NCI-H1417 treated with DMSO at 0.1 percent for 48 hours (cell line): ENCODE measurements at places on chromosomes 12 and 14.

- DNase-seq: no peak
Measured at GRCh38 chr14:39302124-39302810, 68.6 kb downstream of the MIA2 start.

GRCh38 chr12:80356097-80356496 lies 87.9 kb upstream of the PTPRQ start:
- DNase-seq: no peak

DNA sequence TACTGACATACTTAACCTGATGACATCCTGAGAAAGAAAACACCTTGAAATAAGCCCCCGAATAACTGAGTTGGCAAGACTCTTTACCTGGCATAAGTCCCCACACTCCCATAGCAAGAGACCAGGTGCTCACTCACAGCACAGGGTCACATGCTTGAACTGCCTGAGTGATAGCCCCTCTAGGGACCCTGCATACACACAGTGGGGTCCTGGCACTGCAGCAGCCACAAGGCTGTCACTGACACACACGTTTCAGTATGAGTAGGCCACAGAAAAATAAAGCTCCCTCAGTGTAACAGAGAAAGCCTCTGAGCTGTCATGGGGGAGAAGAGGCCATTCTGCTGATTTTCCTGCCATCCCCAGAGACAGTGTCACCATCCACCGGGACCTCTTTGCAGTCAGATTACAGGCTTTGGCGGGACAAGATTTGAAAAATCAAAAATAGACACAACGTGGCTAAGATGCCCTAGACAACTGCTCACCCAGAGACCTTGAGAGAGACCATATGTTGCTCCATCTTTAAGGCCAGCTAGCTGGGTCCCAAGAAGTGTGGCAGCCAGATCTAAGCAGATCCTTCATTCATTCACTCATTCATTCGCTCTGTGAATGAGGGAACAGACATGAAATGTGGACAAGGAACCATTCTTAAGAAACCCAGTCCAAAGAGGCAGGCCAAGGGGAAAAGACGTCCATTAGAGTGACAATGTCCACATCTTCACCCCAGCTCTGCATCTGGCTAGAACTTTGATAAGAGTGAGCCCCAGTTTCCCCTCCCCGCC lies 1.6 kb downstream of the SCARB1 start:
- DNase-seq: no peak

- DNase-seq: no peak
Measured at GRCh38 chr14:54894995-54895394, 7.6 kb downstream of the GCH1 start.

DNA sequence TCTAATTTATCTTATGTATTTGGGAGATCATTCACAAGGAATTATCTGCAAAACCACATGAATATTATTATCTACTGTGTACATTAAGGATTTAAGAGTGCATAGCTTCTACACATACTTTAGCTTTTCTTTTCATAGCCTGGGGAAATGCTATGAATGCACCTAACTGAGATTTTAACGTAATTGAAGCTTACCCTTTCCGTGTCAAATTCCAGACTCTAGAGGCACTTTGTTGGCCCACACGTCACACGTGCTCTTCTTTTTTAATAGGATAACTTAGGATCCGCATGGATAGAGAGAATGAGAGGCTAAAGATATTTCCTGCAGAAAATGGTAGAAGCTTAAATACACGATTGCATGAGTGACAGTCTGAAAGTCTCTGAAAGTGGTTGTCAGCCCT lies 481.1 kb downstream of the PCNX1 start:
- DNase-seq: no peak

DNA sequence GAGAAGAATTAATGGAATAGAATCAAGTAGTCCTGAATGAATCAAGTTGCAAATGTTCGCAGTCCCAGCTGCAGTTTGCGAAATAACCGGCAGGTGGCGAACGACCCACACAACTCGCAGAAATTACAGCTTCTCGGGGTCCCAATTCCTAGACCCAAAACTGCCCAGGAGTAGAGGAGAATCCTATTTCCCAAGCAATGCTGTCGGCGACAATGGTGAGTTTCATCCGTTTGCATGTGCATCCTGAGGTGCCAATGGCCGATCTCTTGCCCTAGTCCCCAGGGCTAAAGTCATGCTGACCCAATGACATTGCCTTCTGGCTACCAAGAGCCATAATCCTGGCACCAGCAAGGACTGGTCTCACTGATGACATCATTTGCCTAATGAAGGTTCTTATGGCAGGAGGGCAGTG lies 8.5 kb upstream of the ASCL1 start:
- peak; percentile 55 for DNase-seq

DNA sequence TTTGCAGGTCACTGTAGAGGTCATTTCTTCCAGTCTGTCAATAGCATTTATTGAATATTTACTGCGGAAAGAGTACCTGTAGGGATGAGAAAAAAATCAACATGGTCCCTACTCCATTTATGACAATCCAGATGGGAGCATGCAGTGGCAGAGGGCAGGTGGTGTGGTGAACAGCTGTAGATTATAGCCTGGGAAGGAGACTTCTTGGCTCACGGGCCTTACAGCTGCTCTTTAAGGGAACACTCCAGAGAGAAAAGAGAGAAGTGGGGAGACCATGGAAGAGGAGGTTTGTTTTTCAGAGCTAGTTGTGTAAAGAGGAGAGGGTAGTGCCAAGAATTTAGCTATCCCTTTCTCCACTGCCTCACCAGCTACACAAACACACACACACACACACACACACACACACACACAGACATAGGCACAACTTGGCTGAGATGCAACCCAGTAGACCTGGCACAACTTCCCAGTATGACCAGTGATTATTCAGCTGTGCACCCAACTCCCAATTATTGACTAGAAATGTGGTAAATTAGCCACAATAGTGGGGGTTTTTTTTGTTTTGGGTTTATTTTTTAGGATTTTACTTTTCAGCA lies 41.0 kb downstream of the GPHB5 start:
- peak; percentile 41 for DNase-seq

GRCh38 chr14:42548349-42548748 lies 941.7 kb downstream of the LRFN5 start:
- no peak for DNase-seq

DNA sequence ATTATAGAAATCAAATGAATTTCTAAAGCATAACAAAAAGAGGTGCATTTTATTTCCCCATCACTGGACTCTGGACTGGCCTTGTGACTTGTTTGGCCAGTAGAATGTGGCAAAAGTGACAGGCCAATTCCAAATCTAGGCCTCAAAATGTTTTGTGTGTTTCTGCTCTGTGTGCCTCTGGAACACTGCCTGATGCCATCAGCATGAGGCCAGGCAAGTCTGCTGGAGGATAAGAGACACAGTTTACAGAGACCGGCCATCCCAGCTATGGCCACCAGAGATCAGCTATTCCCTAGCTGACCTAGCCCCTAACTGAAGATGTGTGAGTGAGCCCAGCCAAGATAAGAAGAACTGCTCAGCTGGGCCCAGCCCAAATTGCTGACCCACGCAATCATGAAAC lies 32.9 kb downstream of the ASCL1 start:
- no peak for DNase-seq

GRCh38 chr12:43861015-43861839 lies 25.3 kb downstream of the TMEM117 start:
- no peak for DNase-seq

- peak; percentile 35 for DNase-seq
Measured at GRCh38 chr14:56002342-56002741, 115.9 kb upstream of the PELI2 start.

- no peak for DNase-seq
Measured at GRCh38 chr14:45906257-45906656, 653.3 kb upstream of the MIS18BP1 start.

DNA sequence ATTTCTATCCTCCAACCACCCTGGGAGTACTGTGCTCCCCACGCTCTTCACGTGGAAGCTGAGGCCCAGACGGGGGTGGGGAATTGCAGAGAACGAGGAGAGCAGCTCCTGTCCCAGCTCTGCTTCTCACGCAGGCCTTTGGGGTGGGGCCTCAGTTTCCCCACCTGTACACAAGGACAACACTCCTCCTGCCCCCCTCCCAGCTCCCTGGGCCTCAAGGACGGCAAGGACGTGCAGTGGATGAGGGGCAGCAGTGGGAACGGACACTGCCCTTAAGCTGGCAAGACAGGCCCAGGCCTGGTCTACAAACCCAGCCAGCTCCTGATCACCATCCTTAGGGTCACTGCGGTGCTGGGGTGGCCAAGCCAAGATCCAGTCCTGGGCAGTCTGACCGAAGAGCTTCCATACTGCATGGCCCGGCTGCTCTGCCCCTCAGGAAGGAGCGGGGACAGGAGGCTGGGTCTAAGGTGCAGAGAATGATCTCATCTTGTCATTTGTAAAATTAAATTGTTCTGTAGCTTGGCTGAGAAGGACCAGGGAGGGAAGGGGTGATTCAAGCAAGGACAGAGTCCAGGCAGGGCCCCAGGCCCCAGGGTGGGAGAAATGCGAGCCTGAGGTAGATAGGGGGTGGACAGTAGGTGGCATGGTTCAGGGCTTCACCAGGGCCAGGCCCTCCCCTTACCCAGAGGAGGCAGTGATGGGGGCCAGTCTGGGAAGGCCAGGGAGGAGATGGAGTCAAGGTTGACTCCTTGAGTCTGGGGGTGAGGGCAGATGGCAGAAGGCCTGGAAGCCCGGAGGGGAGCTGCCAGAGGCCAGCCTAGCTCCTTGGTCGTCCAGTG lies 1.3 kb upstream of the CLBA1 start:
- no peak for DNase-seq

DNA sequence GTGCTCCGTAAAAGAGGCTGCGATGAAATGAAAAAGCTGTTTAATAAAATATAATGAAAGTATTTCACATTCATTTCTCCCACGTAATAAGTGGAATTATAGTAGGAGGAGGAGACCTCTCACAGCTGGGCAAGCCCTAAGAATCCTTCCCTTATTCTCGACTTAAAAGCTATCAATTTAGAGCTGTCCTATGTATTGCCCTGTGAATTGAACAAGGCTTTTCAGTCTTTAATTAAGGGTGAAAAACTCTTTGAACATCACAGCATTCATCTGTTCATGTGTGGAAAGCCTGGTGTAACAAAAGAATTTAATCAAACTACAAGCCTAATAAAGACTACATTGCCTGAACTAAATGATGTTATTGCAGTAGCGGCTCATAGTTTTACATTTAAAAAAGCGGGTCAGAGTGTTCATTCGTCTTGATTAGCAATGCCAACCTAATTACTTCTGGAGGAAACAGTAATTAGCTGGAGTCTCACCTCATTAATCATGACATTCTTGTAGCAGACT lies 142.0 kb downstream of the ETNK1 start:
- DNase-seq: no peak

GRCh38 chr12:72276181-72276805 lies 4.1 kb downstream of the TRHDE start:
- DNase-seq: no peak

DNA sequence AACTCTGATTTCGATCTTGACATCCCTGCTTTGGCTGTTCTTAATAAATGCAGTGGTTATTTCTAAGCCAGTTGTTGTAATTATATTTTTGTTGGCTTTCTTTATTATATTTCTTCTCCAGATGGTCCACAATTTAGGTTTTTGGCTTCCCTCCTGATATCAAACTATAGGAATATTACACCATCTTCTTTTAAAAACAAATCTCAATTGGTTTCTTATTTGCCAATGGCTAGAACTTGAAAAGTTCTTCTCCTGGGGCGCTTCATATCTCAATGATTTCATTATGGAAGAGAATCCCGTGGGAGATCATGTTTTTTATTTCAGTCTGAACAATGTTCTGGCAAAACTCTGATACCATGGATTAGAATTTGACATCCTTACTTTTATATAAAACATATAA lies 292.3 kb downstream of the FLRT2 start:
- no peak for DNase-seq

DNA sequence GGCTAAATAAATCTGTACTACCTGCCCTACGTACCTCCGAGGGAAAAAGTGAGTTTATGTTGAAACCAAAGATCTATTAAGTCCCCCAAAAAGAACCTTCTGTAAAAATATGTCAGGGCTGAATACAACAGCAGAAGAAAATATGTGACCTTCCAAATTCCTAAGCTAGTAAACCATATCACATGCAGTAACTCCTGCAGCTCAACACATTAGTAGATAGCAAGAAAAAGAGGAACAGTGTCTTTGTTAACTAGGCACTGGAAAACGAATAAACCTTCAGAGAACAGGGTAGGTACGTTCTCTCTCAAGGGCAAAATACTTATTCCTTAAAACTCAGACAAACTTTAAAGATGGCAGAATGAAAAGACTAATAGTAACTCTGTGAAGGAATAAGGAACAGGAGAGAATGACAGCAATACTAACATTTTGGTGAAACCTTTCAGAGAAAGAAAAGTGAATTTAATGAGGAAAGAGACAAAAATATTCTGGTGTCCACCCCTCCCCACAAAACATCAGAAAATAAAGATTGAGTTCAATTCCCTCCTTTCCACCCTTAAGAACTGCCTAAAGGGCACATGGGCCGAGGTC lies 18.0 kb downstream of the CBX5 start:
- no peak for DNase-seq

GRCh38 chr14:92704821-92705220 lies 43.6 kb downstream of the LGMN start:
- no peak for DNase-seq

DNA sequence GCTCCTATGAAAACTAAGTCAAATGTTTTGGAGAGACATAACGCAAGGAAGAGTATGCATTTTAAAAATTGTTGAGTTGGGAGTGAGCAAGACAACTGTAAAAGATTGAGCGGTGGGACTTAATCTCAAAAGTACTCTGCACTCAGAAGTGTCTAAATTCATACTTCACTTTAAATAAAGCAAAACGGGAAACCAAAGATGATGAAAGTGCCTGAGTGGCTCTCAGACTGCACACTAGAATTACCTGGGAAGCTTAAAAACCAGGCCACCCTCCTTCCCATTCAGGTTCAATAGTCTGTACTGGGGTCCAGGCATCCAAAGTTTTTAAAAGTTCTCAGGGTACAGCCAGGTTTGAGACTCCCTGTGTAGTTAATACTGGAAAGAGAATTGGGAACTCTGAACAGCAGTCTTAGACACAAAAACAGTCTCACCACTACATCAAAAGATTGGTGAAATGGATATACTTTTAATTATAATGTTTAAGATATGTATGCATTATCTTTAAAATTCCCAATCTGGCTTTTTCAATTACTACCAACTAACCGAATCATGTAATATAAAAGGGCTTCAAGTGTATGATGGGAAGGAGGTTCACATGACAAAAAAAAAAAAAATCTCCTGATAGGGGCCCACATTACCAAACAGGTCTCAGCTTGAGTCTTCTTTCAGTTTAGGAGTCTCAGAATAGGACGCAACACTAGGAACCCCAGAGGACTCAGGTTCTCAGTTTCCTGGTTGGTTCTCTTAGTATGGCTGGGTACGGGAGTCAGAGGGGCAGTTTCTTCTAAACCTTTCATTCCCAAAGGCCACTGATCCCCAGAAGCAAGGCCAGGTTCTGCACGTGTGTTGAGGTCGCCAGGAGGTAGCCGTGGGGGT lies 1.0 kb downstream of the HOMEZ start:
- no peak for DNase-seq
